ENCODE measurements at places on chromosomes 6 and 20.
A peak's percentile ranks its signal among the peaks of the same experiment; 100 is the strongest.

DNA sequence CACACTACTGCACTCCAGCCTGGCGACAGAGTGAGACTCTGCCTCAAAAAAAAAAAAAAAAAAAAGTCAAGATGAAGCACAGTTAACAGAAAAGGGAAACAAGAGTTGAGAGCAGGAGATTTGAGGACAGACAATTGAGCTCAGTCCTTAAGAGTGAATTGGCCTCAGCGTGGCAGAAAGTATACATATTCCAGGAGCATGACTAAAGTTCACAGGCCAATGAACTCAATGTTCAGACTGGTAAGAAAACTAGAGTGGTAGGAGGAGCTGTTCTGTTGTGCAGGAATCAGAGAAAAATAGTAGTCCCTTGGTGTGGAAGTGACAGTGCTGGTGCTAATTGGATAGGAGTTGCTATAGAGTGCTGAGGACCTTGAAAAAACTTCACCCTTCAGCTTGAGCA, 60.0 kb downstream of the NRN1 start:
- DNase-seq: no peak

DNA sequence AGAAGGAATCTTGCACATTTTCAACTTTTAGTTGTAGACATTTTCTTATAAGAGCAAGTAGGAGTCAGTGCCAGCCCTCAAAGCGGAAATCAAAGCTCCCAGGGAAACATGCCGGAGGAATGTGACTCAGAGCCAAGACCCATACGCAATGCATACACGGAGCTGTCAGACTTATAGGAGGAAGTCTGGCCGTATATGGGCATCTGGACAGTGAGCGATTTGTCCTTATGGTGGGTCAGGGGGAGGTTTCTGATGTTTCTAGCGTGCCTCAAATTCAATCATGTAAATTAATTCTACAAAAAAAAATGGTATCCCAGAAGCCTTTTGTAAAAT, 3.6 kb upstream of the CCN2 start:
- no peak for DNase-seq

- no peak for DNase-seq
Measured at GRCh38 chr20:7758406-7758805, 181.9 kb downstream of the HAO1 start.

GRCh38 chr6:158799051-158799792, 19.9 kb downstream of the EZR start:
- no peak for DNase-seq

- DNase-seq: no peak
Measured at GRCh38 chr6:88124925-88125557, 41.1 kb downstream of the CNR1 start.

GRCh38 chr6:104983776-104984175, 26.9 kb downstream of the LIN28B start:
- no peak for DNase-seq

- DNase-seq: no peak
Measured at GRCh38 chr6:186340-186965, 105.8 kb upstream of the DUSP22 start.

- DNase-seq: no peak
Measured at GRCh38 chr20:31956556-31957526, 5.0 kb upstream of the PDRG1 start.

GRCh38 chr20:60064554-60065196, 106.5 kb downstream of the CDH26 start:
- no peak for DNase-seq

DNA sequence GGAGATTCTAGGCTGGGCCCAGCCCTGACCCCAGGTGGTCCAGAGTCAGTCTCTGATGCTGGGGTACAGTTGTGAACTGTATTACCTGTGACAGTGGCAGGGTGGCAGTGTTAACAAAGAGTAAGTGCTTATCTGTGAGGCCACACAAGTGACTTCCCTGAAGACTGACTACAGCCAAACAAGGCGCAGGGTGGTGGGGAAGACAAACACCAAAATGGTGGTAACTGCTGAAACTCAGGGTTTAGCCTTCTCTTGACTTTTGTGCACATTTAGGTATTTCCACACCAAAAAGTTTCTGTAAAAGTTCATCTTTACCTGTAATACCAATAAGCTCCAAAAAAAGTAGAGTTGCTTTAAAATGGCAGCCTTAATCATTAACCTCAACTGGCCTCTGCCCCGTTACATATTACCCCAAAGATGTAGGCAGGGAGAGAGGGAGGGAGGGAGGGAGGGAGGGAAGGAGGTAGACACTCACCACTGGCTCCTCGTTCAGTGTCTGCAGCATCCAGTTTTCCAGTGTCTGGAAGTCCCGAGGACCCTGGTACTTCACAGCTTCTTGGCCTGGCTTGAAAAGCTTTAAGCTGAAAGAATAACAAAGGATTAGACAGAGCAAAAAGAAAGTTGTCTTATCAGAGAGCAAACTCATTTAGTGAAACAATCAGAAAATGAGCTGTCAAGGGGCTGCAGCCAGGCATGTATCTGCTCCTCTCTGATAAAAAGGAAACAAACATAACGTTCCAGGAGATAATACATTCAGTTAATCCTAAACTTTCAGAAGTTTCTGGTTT, 11.3 kb downstream of the TXNDC5 start:
- no peak for DNase-seq

DNA sequence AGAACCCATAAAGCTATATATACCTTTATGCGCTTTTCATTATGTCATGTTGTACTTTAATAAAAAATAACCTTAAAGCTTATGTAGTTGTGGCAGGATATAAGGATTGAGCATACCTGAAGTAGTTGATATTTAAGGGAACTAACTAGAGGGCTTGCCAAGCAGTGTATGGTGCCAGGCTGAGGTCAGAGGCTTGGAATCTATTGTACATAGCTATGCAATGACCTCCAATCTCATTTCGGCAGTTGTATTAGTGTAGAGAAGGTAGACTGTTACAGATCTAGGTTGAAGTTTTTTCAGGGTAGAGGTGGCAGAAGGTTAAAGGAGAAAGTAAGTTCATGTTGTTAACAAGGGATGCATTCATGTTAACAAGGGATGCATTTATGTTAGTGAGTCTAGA, 397.7 kb upstream of the HS3ST5 start:
- DNase-seq: no peak

DNA sequence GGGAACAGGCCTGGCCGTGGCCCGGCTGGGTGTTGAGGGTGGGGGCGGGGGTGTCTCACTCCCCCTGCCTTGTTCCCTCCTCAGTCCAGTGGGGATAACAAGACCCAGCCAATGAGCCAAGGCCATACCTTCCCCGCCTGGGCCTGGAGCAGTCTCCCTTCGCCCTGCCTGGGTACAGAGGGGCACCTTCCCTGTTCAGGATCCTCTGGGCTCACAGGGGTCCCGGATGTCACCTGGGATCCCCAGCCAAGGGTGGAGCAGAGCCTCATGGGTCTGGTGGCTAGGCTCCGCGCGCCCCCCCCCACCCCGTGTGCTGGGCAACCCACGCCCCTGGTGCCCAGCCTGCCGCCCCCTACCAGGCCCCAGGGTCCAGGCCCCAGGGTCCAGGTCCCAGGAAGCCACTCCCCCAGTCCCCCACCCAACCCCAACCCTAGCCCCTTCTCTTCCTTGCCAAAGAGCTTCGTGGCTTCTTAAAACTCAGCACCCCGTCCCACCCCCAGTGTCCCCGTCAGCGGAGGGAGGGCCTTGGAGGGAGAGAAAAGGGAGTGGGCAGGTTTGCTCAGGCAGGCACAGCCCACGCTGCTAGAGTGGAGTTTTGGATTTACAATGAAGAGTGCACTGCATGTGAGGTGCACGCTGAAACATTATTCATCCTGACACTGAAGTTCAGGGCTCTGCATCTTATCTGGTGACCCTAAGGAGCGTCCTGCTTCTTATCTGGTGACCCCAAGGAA, 11.8 kb downstream of the HRH3 start:
- no peak for DNase-seq

DNA sequence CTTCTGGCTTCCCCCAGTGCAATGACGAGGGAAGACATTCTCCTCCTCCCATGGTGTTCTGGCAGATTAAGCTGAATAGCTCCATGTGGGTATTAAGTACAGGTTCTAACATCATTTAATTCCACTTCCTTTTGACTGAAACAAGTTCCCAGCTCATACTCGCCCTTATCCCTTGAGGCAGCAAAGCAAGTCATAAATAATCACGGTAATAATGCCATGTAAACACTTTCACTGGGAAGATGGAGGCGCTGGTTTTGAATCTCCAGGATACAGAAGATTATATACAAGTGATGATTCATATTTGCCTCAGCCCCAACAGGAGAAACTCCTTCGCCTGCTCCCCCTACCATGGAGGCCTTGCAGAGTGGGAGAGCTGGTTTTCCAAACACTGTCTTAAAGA, 141.3 kb downstream of the PXDC1 start:
- no peak for DNase-seq

- no peak for DNase-seq
Measured at GRCh38 chr6:133956416-133957049, 3.5 kb downstream of the TBPL1 start.

GRCh38 chr6:30684386-30685156, 1.9 kb downstream of the PPP1R18 start:
- DNase-seq: peak; percentile 25

- no peak for DNase-seq
Measured at GRCh38 chr6:105553171-105553570, 150.3 kb upstream of the PREP start.

- DNase-seq: peak; percentile 73
Measured at GRCh38 chr20:327186-328026, 2.1 kb downstream of the SOX12 start.

Measured in C1 segment of cervical spinal cord (tissue), 14 donors.